IgD-negative memory B cell (primary cell): ENCODE measurements at places on chromosomes 3 and 15. TPM values are rescaled to one million over a fixed set of nuclear protein-coding genes. Genes with fewer than 3 reads are reported as not detected.

The PROS1 gene
- polyA plus RNA-seq = 0.26 TPM

The TTLL13 gene
- polyA plus RNA-seq = 0.08 TPM

The NPTN gene
- polyA plus RNA-seq = 27.1 TPM

The AGBL1 gene
- polyA plus RNA-seq = not detected

The PPARG gene
- polyA plus RNA-seq = not detected

The LRTM1 gene
- not detected for polyA plus RNA-seq

The TRAIP gene
- polyA plus RNA-seq = 5.4 TPM

The SEMA3G gene
- polyA plus RNA-seq = 0.04 TPM

The RTF1 gene
- 39.2 TPM for polyA plus RNA-seq

The SEMA7A gene
- polyA plus RNA-seq = 5.0 TPM

The ZKSCAN7 gene
- polyA plus RNA-seq = 1.8 TPM

The RMDN3 gene
- 18.3 TPM for polyA plus RNA-seq

The IQCH gene
- 0.13 TPM for polyA plus RNA-seq

The GPR62 gene
- polyA plus RNA-seq = not detected

The SCN11A gene
- not detected for polyA plus RNA-seq

The PAQR5 gene
- not detected for polyA plus RNA-seq

The PODXL2 gene
- 9.1 TPM for polyA plus RNA-seq

The LRIG1 gene
- polyA plus RNA-seq = 10.6 TPM

The ZNF654 gene
- polyA plus RNA-seq = 9.7 TPM

The RASL12 gene
- not detected for polyA plus RNA-seq

The MRAS gene
- polyA plus RNA-seq = not detected

The CCR9 gene
- 6.3 TPM for polyA plus RNA-seq

The MESP2 gene
- polyA plus RNA-seq = not detected

The ATP2B2 gene
- not detected for polyA plus RNA-seq

The CILP gene
- not detected for polyA plus RNA-seq

The PLSCR2 gene
- not detected for polyA plus RNA-seq

The NEK10 gene
- not detected for polyA plus RNA-seq

The SEMA3F gene
- not detected for polyA plus RNA-seq
